Stimulated activated CD8-positive, alpha-beta memory T cell treated with anti-CD3 and anti-CD28 coated beads, Interleukin-2, amount 100 ng/mL, for 48 hours (primary cell): ENCODE measurements at places on chromosomes 16 and 17.

DNA sequence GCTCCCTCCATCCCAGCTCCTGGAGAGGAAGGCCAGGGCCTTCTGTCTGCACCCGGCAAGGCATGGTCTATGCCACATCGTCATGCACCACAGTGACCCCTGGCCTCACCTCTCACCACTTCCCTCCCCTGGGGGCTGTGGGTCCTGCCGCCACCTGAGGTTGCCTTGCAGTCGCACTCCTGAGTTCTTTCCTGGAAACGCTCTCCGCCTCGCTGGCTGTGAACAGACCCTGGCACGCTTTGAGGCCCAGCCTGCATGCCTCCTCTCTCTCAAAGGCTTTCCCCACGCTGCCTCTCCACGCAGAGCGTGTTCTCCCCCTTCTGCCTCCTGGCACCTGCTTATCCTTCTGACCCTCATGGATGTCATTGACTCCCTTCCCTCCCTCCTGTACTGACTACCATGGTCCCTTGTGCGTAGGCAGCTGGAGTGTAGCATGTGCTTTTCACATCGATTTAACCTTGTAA, 45.4 kb downstream of the SEC14L1 start:
- peak; percentile 40 for DNase-seq

DNA sequence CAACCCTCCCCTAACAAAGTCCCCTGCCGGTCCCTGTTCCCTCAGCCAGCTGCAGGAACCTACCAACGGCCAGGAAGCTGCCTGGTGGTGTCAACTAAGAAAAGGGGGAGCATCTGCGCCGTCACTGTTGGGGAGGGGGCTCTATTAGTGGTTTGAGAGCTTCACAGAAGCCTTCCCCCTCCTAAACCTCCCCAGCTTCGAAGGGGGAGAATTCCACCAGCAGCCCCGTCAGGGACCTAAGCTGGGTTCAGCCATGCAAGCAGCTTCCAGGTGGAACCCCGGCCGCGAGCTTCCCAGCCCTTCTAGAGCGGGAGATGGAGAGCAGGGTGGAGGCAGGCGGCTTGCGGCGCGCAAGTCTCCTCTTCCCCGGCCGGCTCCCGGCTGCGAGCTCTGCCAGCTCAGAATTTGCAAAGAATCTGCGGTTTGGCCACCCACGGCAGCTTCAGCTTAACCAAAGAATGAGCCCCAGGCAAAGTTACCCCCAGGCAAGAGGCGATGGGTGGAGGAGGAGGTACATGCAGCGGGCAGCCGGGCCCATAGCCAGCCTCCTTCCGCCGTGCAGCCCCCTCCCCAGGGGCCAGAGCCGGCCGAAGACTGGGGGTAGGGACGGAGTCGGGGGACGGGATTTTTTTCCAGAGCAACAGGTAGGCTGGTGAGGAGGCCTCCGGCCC, 33.7 kb downstream of the DDX19A start:
- DNase-seq: peak; percentile 80

DNA sequence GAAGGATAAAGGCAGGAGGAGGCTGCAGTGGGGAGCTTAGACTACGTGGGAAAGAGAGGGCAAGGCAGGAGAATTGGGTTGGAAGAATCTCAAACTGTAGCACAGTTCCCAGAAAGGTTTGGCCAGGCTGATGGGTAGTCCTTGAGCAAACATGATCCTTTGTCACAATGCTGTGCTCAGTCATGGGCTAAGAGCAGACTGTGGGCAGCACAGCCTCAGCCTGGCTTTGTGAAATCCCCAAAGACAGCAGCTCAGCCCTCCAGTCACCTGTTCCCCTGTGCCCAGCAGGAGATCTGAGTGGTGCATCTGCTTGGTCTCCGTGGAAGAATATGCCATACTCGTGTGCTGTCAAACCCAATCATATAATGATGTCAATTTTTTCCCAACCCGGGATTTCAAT, 10.6 kb upstream of the ENGASE start:
- DNase-seq: no peak

- no peak for DNase-seq
These were observed 3.0 kb upstream of the NLRC5 start for GRCh38 chr16:56986361-56986760.

DNA sequence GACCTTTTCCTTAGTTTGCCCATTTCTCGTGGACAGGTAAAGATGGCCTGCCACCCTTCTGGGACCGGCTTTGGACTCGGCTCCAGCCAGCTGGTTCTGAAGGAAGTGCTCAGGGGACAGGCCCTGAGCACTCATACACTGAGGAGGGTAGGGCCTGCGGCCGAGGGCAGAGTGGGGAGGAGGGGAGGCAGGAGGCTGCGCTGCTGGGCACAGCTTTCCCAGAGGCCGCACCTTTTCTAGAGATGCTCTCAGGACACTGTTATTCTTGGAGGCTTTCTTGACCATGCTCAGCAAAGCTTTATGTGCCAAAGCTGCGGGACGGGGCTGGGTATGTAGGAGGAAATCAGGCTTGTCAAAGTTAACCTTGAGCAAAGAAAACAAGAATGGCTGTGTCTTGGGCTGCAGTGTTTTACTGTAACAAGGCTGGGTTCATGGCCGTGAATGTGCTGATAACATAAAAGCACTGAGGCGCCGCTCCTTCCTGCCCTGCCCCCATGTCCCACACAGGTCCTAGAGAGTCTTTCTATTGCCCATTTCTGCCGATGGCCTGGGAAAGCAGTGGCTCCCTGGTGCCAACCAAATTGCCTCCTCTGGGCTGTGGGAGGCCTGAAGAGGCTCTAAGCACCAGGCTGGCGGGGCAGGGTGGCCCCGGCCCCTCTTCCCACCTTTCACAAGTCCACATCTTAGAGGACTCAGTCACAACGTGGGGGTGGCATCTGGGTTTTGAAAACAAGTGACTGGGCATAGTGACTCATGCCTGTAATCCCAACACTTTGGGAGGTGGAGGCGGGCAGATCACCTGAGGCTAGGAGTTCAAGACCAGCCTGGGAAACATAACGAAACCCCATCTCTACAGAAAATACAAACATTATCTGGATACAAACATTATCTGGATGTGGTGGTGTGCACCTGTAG, 22.3 kb upstream of the TIMP2 start:
- DNase-seq: no peak

- DNase-seq: no peak
These were observed 31.4 kb downstream of the HIC1 start for GRCh38 chr17:2086306-2086705.

GRCh38 chr17:61233991-61234750, 165.5 kb upstream of the TBX2 start:
- no peak for DNase-seq

DNA sequence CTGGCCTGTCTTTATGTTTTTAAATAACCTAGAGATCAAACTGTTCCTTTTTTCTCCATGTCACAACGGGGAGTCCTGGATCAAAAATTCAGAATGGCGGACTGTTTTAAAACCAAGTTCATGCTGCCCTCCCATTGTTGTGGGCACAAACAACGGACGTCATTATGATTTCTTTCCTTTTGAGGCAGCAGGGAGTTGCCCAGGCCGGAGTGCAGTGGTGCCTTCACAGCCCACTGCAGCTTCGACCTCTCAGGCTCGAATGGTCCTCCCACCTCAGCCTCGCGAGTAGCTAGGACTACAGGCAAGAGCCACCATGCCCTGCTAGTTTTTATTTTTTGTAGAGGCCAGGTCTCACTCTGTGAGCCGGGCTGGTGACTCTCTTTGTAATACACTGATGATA, 26.5 kb downstream of the NDE1 start:
- no peak for DNase-seq

GRCh38 chr17:78211032-78211431, 3.0 kb upstream of the BIRC5 start:
- DNase-seq: no peak

DNA sequence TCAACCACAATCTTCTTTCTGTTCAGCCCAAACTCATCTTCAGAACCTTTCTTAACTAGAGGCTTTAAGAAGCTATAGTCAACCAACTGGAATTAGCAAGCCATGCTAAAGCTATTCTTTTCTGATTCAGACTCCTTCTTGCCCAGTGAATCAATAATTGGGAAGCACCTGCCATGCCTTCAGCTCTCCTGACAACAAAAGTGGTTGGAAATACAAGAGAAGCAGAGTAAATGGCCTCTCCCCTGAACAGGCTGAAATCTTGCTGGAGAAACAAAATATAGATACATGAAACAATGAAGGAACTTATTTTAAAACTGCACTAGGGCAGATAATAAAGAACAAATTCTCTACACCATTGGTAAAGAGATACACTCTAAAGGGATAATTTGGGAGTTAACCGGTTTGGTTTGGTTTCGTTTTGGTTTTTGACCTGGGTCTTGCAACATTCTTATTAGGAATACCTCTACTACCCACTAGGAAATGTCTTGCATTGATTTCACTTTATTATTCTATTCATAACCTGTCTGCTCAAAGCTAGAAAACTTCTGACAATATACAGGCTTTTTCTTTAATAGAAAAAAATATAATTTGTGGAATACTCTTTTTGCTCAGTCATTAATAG, 173.6 kb upstream of the DYNLRB2 start:
- no peak for DNase-seq

DNA sequence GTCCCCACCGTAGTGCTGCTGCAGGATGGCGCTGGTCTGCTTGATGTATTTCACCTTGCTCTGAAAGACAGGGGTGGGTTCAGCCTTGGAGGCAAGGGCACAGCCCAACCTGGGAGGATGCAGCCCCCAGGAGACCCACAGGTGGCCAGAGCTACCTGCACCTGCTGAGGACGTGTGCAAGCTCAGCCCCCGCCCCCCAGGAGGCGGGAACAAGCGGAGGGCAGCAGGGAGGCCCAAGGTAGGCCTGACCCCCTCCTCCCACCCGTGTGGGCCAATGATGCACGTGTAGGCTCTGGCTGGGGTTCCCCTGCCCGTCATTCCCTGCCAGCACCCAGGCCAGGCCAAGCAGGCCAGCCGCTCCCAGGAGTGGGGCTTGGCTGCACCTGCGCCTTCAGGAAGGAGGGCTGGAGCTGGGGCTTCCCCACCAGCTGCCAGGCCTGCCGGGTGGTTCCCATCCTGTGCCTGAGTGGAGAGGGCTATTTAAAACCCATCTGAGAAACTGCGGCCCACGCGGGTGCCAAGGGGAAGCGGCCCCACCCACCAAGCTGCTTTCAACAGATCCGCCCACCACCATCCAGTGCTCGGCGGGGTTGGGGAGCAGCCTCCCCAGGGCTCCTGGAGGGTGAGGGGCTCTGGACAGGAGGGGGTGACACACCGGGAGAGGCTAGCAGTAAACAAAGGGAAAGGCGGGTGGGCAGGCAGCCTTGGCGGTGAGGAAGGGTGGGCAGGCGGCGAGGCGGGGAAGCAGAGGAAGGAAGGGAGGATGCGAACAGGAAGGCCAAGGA, 3.8 kb downstream of the NTHL1 start:
- DNase-seq: no peak

DNA sequence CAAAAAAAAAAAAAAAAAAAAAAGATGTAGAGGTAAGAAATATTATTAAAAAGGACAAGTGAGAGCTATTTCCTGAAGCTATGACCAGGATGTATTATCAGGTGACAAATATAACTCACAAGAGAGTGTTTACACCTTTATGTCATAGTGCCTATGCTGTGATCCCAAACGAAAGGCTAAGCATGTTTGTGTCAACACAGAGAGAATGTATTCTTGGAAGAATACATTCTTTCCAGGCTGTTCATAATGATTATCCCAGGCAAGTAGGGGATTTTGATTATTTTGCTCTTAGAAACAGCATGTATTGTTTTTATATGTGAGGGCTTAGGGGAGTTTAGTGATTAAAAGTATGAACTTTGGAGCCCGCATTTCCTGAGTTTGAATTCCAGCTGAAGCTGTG, 175.0 kb downstream of the SPECC1 start:
- DNase-seq: no peak

DNA sequence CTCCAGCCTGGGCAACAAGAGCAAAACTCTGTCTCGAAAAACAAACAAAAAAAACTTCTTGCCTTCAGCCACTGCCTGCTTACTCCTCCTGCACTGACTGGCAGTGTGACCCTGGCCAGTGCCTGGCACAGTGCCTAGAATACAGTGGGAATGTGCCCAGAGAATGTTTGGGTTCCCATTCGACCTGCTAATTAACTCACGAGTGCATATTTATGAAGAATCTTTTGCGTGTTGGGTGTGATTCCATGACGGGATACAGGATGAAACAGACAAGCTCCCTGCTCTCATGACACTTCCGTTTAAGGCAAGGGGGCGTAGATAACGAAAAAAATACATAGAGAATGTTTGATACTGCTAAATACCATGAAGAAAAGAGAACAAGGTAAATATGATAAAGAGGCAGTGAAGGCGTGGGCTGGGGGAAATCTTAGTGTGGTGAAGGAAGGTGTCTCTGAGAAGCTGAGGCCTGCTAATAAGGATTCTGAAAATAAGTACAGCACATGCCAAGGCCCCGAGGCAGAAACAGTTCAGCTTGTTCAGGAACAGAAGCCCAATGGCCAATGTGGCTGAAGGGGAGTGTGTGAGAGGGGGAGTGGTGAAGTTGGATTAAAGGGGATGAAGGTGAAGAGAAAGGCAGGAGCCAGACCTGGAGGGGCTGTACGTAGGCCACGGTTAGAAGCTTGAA, 4.3 kb downstream of the ABI3 start:
- DNase-seq: no peak

- DNase-seq: no peak
These were observed 47.9 kb downstream of the TOM1L2 start for GRCh38 chr17:17924131-17924856.

GRCh38 chr17:7064261-7064660, 15.8 kb downstream of the CLEC10A start:
- DNase-seq: no peak

DNA sequence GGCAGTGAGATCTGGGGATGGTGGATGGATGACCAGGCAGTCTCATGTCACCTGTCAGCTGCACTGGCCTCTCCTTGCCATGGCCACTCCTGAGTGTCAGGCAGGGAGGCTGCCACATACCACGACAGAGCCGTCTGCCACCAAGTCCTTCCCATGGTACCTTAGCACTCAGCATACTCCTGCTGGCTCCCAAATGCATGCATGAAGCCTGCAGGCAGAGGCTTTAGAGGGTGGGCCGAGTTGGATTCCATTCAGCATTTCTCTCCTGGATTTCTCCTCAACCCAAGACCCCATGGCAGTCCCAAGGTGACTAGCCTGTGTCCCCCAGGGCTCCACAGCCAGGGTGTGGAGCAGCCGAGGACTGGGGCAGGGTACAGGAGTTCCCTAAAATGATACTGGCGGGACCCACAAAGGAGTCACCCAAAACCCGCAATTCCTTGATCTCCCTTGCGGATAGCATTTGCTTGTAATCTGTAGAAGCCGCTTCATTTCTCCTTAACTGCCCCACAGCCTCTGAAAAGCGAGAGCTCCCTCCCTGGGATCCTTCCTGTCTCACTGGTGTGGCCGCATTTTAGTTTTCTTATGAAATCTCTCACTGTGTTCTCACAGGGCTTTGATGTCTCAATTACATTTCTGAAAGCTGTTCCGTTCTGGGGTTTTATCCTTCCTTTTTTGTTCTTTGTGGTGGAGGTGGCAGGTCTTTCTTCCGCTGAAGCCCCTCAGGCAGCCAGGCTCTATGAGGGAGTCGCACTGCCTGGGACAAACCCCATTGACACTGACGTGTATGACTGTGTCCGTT, 141.4 kb downstream of the SOCS1 start:
- DNase-seq: no peak

- no peak for DNase-seq
These were observed 91.9 kb upstream of the CBX4 start for GRCh38 chr17:79930877-79931816.

- DNase-seq: peak; percentile 59
These were observed 16.0 kb downstream of the CSNK1D start for GRCh38 chr17:82257473-82257872.

- no peak for DNase-seq
These were observed 110.6 kb downstream of the ZNF423 start for GRCh38 chr16:49745311-49745747.
